ENCODE measurements at places on chromosomes 12 and 14.

DNA sequence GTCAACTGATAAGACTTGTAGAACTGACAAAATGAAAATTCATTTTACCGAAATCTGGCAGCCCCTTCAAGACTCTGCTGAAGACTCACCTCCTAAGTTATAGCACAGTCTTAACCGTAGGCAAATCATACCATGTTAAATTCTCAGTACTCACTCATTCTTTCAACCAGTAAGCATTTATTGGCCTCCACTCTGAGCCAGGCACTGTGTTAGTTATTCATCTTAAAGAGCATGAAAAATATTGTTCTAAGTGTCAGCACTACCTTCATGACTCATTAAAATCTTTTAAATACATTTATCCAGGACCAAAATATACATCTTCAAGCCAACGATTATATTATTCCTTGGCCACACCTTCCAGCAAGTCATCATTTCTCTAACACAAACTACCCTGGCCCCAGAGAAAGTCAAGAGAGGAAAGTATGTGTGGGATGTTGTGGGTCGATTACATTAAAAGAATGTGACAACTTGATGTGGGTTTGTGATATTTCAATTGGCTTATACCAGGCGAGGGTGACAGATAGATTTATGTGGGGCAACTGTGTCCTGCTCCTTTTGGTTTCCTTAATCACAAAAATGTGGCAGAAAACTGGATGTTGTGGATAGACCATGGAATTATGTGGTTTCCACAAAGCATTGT lies 55.0 kb downstream of the TMEM30B start:
- no peak for ATAC-seq

DNA sequence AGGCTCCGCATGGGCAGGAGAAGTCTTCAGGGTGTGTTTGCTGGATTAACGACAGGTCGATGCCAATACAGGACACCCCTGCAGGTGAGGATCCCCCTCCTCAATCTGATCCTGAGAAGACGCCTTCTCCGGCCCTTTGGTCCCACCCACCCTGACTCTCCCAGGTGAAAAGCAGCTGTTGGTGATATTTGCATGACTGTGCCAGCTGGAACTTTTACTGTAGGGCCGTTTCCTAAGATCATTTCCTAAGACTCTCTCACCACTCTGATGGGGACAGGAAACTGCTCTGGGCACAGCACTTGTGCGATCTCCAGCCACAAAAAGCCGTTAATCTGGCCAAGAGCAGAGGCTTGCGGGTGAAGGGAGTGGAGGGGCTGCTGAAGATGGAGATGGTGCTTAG lies 16.8 kb upstream of the EIF5 start:
- no peak for ATAC-seq

- ATAC-seq: no peak
Observed at GRCh38 chr14:30873308-30874119, 845 bp upstream of the COCH start.

DNA sequence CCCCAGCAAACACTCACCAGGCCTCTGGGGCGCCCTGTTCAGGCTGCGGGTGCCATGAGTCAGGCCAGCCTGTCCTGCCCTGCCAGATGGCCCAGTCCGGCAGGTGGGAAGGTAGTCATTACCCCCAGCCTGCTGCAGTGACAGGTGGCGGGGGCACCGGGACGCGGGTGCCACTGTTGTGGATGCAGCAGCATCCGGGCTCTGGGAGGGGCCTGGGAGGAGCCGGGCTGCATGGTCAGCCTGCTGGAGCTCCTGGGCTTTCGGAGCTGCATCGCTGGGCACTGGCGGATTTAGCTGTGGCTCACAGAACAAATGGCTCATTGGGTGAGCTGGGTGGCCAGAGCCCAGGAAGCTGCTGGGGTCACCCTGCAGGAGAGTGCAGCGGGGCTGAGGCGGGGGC lies 13.5 kb downstream of the CEP170B start:
- ATAC-seq: no peak

- ATAC-seq: no peak
Observed at GRCh38 chr14:101502761-101503392, 58.4 kb upstream of the DIO3 start.

All from SK-N-SH treated with all-trans-retinoic acid at 6 μM for 48 hours (cell line).